ENCODE measurements at places on chromosomes 11 and 22.
A peak's percentile ranks its signal among the peaks of the same experiment; 100 is the strongest.

DNA sequence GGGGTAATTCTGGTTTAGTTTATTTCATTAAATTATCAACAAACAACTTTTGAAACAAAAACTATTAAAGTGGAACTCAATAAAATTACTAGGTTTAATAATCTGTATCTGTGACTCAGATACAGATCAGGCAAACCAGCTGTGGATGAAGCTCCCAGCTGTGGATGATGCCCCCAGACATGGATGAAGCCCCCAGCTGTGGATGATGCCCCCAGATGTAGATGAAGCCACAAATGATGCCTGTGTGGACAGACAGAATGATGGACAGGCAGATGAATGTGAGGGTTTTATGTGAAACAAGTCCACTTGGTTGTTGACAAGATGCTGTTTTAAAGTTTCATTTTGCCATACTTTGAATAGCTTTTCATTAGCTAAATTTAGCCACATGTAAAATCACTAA, 5.8 kb upstream of the ZNF74 start:
- no peak for DNase-seq

GRCh38 chr11:8512547-8512946, 81.5 kb downstream of the STK33 start:
- no peak for DNase-seq

DNA sequence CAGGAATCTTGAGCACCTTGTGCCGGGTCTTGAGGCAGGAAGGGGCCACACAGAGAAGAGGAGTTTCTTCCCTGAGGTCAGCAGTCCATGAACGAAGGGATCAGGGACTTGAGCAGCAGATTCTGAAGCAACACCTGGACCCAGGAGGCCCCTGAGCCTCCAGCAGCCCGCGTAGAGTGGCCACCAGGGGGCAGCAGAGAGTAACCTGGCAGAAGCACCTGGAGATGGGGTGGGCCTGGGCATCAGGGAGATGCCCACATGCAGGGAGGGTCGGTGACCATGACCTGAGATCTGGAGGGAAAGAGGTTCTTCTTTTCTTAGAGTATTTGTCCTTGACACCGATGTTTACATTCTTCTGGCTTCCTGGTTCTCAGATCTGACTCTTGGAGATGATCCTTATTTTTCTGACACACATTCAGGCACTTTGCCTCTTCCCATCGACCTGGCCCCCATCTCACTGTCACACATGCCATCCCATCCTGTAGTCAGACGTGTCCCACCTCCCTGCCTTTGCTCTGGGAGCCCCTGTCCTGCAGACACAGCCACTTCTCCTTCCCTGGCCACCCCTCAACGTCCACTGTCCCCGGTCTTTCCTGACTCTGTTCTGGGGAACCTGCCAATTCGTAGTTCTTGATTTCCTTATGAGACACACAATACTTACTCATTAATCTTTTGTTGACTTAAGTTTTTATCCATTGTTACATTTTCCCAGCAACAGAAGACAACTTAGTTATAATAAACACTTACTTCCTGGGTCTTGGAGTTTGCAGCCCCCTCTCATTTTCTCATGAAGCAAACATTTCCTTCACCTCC, 66.5 kb downstream of the GGTLC2 start:
- DNase-seq = peak; percentile 73

GRCh38 chr11:2122907-2123627, 16.1 kb downstream of the IGF2 start:
- DNase-seq = no peak

DNA sequence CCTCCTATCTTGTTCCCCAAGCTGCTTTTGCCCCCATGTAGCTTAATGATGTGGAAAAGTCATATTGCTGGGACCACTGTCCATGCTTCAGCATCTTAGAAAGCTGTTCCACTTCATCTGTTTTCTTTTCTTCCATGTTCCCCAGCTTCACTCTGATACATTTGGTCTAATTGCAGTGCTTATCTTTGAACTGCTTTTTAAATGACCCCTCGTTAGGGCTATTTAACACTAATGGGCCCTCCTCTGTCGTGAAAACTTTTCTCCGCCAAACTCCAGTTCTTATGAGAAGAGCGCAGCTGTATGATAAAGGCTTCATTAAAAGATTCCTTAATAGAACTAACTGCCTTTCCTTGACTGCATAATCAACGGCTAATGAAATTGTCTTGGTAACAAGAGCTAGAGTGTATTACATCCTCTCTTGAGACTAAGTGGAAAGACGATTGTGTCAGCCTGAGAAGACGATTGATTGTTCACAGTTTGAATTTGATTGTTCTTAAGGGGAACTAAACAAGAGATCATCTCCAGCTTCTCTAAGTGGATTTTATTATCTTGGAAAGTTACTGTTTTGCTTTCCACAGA, 165.0 kb upstream of the MTNR1B start:
- no peak for DNase-seq

DNA sequence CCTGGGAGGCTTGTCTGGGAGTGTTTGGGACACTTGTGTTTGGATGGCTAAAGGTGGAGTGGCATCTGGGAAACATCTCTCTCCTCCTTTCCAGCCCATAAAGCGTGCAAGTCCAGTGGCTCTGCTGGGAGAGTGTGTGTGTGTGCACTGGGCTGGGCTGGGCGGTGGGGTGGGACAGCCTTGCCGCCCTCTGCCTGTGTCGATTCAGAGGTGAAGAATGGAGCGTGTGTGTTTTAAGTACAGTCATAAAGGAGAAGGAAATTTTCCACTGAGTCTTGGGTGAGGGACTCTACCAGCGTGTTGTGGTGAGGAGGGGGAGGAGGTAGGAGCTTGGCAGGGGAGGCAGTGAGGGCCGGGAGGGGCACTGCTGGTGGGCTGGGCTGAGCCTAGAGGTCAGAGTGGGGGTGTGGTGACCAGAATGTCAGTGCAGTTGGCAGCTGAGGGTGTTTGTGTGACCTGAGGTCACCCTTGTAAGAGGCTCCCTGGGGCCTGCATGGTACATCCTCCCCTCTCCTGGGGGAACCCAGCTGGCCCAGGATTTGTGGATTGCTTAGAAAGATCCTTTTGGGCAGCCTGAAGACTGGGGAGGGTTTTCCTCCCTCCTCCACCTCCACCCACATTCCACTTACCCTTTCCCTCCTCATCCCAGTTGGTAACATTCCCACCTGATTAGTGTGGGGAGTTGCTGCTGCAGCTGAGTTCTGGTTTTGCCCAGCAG, 1.7 kb downstream of the TIMP3 start:
- no peak for DNase-seq

- DNase-seq = no peak
Measured at GRCh38 chr22:38350444-38351359, 33.5 kb upstream of the CSNK1E start.

DNA sequence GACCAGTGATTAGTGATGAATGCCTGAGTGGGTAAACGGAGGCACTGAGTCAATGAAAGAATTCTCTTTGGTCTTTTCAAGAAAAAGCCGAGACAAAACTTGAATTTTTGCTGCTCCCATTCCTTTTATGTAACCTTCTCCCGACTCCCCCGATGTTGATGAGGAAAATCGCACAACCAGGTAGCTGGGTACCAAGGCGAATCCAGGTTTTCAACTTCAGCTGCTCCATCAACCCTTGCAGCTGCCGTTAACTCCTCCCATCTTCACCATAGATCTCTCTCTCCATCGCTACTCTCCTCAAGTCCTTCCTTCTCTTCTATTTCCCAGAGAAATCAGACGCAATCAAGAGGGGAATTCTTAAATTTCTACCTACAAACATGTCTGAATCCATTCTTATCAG, 611 bp upstream of the USP2 start:
- no peak for DNase-seq

DNA sequence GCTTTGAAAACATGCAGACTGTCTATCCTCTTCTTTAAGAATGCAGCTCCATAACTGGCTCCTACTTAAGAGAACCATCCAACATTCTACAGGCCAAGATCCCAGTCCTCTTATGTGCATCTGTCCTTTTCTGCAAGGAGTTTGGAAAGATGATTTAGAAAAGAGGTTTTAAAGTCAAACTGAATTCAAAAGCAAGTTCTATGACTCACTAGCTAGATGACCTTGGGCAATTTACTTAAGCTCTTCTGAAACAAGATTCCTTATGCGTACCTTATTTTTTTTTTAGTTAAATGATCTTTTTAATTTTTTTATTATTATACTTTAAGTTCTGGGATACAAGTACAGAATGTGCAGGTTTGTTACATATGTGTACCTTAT, 29.2 kb downstream of the GUCY1A2 start:
- no peak for DNase-seq

- no peak for DNase-seq
Measured at GRCh38 chr22:50607659-50608020, 7.0 kb downstream of the MAPK8IP2 start.

- DNase-seq = no peak
Measured at GRCh38 chr11:61106296-61106695, 4.0 kb downstream of the CD5 start.

DNA sequence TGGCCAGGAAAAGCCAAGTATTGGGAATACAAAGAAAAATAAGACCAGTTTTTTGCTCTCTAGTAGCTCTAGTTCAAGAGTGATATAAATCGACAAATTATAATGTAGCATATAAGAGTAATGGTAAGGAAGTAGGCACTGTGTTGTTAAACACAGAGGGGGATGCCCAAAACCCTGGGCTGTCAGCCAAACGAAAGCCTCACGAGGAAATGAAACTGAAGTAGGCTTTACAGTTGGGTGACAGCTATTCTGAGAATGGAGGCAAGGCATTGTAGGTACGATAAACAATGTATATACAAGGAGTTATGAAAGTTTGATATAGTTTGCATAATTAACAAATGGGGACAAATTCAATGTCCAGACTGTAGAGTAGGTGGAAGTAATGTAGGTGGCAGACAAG, 176.4 kb downstream of the FAM181B start:
- no peak for DNase-seq

- no peak for DNase-seq
Measured at GRCh38 chr11:69854713-69855112, 35.5 kb upstream of the FGF3 start.

DNA sequence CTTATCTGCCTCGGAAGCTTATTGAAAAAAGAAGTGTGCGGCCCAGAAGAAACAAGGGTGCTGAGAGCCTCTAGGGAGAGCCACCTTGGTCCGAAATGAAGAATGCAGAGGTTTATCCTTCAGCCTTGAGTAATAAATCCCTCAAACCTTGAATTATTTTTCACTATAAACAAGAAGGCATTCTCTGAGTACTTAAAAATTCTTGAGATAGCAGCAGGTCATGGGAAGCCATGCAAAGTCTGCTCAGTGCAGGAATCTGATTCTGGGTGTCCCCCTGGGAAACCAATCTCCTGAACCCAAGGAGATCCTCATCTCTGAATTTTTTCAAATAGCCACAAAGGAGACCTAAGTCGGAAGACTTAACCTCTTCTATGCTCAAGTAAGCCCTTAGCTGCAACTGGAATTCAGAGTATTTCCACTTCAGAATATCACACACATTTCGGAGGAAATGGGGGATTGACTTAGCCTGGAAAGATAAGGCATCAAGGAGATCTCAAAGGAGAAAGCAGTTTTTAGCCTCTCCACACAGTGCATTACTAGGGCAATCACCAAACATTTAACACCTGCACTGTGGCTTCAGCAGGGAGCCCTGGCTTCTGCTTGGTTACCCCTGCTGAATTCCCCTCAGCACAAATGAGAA, 365.0 kb downstream of the ETS1 start:
- DNase-seq = no peak

- DNase-seq = no peak
Measured at GRCh38 chr22:47190276-47190956, 428.0 kb downstream of the TBC1D22A start.

- DNase-seq = peak; percentile 27
Measured at GRCh38 chr11:69352715-69353319, 58.9 kb downstream of the MYEOV start.

DNA sequence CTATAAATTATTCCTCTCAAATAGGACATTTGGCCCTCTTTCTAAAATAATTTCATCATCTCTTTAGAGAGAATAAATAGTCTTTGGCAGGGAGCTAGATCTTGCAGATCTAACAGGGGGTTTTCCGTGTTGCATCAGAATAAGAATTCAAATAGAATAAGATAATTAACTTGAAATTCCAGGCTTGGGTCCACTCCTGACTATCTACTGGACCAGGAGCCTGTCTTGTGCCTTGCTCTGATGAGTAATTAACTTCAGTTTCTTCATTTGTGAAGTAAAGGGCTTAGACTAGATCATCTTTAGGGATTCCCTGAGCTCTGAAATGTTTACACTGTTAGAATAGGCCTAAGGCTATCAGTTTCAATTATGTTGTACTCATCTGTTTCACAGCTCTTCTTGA, 23.5 kb upstream of the TMEM123 start:
- DNase-seq = no peak
